ENCODE measurements at places on chromosomes 2 and 18. TPM values are rescaled to one million over a fixed set of nuclear protein-coding genes. Genes with fewer than 3 reads are reported as not detected.

The COQ10B gene
- total RNA-seq, result 24.2 TPM

The NPHP1 gene
- 4.4 TPM for total RNA-seq

The LHCGR gene
- total RNA-seq, result not detected

The DSG4 gene
- total RNA-seq, result not detected

The ANKRD53 gene
- 0.54 TPM for total RNA-seq

The DSC3 gene
- total RNA-seq, result 3.3 TPM

The ASAP2 gene
- total RNA-seq, result 38.1 TPM

The RTP5 gene
- total RNA-seq, result not detected

The FHOD3 gene
- 47.2 TPM for total RNA-seq

The SLC40A1 gene
- total RNA-seq, result 7.5 TPM

The POTEF gene
- total RNA-seq, result not detected

The KCNF1 gene
- total RNA-seq, result 3.1 TPM

The DPP4 gene
- 78.9 TPM for total RNA-seq

The IHH gene
- total RNA-seq, result not detected

The SH3RF3 gene
- total RNA-seq, result 11.3 TPM

The CAPG gene
- total RNA-seq, result 260 TPM

The SPP2 gene
- not detected for total RNA-seq

The SERPINB13 gene
- not detected for total RNA-seq

The FRZB gene
- total RNA-seq, result not detected

The TUBB8B gene
- not detected for total RNA-seq

The MYO5B gene
- 114 TPM for total RNA-seq

The ZNF512 gene
- total RNA-seq, result 55.9 TPM

The CD302 gene
- 0.92 TPM for total RNA-seq

All from kidney epithelial cell (primary cell).